ENCODE measurements at places on chromosomes 16 and 17.
A peak's percentile ranks its signal among the peaks of the same experiment; 100 is the strongest.

GRCh38 chr16:4245077-4245791 is 3.4 kb upstream of the SRL start:
- no peak for DNase-seq

DNA sequence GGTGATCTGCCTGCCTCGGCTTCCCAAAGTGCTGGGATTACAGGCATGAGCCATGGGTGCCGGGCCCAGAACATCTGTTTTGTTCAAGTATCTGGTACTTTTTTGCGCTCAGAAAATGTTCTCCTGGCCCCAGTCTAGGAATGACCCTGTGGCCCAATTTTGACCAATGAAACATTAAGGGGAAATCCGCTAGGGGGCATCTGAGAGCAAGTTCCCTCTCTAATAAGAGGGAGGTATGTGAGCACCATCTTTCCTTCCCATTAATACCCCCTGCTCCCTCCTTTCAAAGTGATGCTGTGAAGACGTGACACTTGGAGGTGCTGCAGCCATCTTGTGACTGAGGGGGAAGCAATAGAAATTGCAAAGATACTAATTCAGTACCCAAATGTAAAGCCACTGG is 16.5 kb upstream of the CLEC3A start:
- DNase-seq, result no peak

- no peak for DNase-seq
These were observed 11.4 kb downstream of the USP31 start for GRCh38 chr16:23137818-23138217.

DNA sequence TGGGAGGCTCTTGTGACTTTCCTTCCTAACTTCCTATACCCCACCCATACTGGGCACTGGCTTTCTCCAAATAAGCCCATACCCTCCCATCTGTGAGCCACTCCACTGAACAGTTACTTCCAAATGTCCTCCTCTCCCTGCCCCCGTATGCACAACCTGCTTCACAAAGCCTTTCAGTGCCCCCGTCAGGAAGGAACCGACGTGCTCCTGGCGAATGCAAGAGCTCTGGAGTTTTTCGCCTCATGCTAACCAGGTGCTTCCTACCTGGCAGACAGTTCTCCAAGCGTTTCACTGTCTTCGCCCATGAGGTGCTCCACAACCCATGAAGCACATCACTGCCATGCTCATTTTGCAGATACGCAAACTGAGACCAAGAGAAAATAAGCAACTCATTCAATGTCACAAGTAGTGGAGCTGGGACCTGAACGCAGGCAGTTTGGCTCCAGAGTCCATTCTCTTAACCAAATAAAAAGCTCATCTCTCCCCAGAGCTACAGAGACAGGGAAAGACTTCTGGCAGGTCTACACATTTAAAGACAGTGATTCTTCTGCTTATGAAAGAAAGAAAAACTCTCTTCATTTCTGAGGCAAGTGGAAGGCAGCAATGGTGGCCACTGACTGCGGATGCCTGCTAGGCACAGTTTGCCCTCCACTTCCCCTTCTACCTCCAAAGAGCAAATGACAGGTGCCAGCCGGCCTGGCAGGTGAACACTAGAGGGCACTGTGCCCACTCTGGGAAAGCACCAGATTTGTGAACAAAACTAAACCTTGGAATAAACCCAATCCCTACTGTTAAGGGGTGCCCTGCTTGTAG is 23.8 kb downstream of the SPHK1 start:
- no peak for DNase-seq

GRCh38 chr17:7626307-7626706 is 1.3 kb downstream of the SAT2 start:
- peak; percentile 45 for DNase-seq

GRCh38 chr17:15261802-15262290 is 3.3 kb downstream of the PMP22 start:
- DNase-seq, result peak; percentile 76

- no peak for DNase-seq
These were observed 30.5 kb upstream of the JPH3 start for GRCh38 chr16:87571868-87572244.

GRCh38 chr17:56142781-56143180 is 10.5 kb upstream of the ANKFN1 start:
- no peak for DNase-seq

DNA sequence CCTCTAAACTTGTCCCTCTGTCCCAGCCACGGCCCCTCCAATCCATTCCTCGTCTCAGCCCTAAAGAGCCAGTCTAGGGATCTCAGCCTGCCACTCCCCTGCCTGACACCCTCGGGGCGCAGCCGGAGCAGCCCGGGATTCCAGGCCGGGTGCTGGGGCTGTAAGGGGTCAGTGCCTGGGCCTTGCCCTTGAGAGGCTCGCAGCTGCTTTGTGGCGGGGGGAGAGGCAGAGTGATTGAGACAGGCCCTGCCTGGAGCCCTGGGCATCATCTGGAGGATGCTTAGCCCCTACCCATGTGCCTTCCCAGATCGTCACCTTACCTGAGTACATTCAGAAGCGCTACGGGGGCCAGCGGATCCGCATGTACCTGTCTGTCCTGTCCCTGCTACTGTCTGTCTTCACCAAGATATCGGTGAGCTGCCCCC is 8.3 kb downstream of the SLC5A10 start:
- DNase-seq, result no peak

DNA sequence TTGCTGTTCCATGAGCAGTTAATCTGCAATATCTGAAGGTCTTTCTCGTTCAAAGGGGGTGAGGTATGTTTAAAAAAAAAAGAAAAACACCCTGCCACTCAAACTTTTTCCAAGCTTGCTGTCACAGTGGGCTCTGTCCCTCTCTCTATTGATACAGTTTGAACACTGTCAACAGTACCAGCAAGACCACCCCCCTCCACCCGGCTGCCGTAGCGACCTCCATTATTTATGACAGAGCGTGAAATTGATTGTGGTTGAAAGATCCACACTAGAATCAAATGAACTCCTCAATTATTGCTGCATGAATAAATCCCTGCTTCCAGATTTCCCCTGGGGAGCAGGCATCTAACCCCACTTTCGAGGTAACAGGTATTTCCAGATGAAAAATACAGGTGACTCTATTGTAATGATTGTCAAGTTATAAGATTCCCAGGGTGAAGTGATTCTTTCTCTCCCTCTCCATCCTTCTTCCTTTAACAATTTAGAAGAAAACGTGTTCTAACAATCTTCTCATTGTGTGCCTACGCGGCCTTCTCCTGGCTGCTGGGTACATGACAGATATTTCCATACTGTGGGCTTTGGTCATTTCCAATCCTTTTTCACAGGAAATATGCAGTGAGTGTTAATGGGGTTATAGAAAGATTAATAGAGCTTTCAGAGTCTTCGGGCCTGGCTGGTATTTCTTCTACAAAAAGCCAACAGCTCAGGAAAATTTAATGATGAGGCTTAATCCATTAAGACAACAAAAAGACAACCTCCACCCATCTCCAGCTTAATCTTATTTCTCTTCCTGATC is 135.7 kb upstream of the C16orf82 start:
- DNase-seq, result no peak

DNA sequence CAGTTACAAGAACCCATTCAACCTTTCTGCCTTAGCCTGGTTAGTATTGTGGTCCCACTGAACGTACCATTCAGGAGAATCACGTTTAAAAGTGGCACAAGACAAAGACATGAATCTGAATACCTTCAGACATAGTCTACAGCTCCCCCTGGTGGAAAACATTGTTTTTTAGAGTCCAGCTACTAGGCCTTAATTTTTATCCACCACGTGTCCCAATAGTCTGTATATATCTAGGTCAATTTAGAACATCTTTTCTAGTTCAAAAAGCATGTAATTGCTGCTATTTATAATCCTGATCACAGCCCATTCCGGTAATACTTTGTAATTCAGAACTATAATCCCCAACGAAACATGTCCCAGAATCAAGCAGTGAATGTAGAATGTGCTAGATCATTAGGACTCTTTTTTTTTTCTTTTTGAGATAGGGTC is 13.7 kb upstream of the GUCY2D start:
- peak; percentile 74 for DNase-seq

- no peak for DNase-seq
These were observed 30.9 kb downstream of the MRC2 start for GRCh38 chr17:62658136-62658920.

GRCh38 chr16:24853169-24853824 is 7.5 kb downstream of the SLC5A11 start:
- no peak for DNase-seq

DNA sequence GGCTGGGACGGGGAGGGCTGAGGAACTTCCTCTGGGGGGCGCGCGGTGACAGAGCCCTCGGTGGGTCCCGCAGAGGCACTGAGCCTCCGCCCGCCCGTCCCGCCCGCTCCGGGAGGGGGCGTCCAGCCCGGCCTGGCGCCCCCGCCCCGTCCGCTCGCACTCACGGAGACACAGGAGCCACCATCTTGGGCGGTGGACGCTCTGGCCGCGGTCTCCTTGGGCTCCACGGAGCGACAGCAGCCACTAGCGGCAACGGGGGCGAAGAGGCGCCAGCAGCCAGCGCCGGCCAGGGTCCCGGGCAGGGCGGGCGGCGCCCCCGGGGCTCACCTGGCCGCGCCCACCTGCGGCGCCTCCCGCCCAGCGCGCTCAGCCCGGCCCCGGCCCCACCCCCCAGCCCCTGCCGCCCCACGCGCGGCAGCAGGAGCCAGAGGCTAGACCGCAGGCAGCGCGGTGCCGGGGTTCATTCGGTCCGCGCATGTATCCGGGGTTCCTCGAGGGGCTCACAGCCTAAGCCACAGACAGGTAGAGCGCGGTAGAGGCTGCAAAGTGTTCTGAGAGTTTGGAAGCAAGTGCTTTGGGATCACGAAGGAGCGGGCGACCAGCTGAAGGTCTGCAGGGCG is at the start of gene C17orf113:
C17orf113 (minus strand) TSS at position 209 of the 620 bp plus-strand sequence. CDS start 7,225 bp downstream, outside the sequence.
- DNase-seq, result peak; percentile 52

GRCh38 chr16:16118337-16118736 is 105.0 kb downstream of the ABCC6 start:
- no peak for DNase-seq

GRCh38 chr17:28967221-28968135 is 16.2 kb upstream of the PHF12 start:
- no peak for DNase-seq

GRCh38 chr17:4636474-4637100 is 4.9 kb downstream of the ALOX15 start:
- DNase-seq, result no peak

- DNase-seq, result no peak
These were observed 504.1 kb upstream of the GOT2 start for GRCh38 chr16:59238246-59238645.

GRCh38 chr16:83681381-83681956 is 126.3 kb upstream of the HSBP1 start:
- DNase-seq, result no peak

- no peak for DNase-seq
These were observed 2.6 kb downstream of the PCGF2 start for GRCh38 chr17:38745545-38745944.

- DNase-seq, result no peak
These were observed 690.4 kb upstream of the RBFOX1 start for GRCh38 chr16:6642271-6642670.

GRCh38 chr16:74738816-74739215 is 35.8 kb downstream of the FA2H start:
- DNase-seq, result no peak

DNA sequence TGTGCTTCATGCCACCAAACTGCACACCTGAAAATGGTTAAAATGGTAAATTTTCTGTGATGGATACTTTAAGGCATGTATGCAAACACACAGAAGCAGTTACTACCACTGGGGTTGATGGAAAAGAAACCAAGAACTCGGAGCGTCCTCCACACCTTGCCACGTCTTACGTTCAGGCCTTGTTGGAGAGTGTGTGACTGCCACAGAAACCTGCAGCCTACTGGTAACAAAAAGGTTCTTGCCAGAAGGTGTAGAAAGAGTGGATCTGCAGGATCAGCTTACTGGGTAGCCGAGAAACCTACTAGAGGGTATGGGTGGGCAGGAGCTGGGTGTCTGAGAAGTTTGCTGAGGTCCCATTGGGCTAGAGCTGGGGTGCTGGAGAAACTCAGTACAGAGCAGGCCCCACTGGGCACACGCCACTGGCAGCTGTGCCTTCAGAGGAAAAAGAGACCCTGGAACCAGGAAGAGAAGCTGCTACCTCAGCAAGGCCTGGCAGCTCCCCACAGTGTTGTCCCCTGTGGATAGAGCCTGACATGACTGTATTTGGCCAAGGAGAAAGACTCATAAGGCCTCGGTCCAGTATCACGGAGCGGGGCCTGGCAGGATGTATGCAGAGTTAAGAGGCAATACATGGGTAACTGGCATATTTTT is 204.6 kb downstream of the SEC14L1 start:
- DNase-seq, result no peak

DNA sequence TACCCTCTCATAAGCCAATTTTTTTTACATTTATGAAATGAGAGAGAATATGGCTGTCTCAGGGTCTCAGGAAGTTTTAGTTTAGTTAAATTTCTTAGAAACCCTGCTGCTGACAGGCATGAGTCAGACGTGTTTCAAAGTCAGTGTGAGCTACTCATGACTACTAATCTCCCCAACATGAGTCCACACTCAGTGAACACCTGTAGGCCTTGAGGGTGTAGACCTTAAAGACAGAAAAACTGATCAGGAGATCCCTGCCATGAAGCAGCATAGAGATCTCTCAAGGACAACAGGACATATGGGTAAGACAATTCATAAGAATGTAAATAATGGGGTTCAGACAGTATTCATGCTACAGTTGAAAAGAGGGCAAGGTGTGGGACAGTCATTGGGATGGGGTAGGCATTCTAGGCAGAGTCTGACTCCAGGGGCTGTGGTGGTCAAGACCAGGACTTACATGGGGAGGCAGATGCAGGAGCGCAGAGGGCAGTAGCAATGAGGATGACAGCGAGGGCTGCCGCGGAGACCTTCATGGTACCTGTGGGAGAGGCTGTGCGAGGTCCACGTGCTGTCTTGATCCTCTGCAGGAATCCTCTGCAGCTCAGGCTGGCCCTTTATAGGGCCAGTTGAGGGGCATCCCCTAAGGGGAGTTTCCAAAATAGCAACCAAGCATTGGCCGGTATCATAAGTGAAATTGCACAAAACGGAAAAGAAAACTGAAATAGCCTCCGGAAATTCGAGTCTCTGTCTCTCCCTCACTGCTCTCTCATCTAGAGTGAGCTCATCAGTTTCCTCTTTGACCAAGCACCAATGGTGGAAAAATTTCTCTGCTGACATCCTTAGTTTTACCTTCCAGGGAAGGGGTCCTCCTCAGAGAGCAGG is at the start of gene CCL5:
CCL5 (minus strand) TSS at position 588 of the 882 bp plus-strand sequence.
- no peak for DNase-seq

- DNase-seq, result no peak
These were observed 14.1 kb downstream of the NUP88 start for GRCh38 chr17:5405400-5405799.

GRCh38 chr16:4850211-4850610 is 2.9 kb downstream of the UBN1 start:
- DNase-seq, result no peak

DNA sequence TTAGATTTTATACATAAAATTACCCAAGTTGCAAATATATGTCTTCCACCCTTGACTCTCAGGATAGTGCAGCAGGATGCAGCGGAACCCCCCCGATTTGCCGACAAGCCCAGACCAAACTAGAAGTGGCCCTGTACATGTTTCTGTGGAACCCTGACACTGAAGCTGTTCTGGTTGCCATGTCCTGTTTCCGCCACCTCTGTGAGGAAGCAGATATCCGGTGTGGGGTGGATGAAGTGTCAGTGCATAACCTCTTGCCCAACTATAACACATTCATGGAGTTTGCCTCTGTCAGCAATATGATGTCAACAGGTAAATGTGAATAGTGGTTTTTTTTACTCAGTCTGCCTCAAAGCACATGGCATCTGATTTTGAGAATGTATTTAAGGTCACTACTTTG is 70.7 kb downstream of the OMG start:
- DNase-seq, result no peak

GRCh38 chr17:63070031-63070430 is 104.0 kb downstream of the TANC2 start:
- DNase-seq, result no peak

GRCh38 chr17:61481421-61481820 is 29.2 kb downstream of the TBX4 start:
- DNase-seq, result no peak
